NCI-H187 treated with DMSO at 0.1 percent for 48 hours (cell line): ENCODE measurements at places on chromosomes 4 and X.

- no peak for DNase-seq
These were observed 59.9 kb downstream of the CPZ start for GRCh38 chr4:8652181-8653078.

- DNase-seq, result no peak
These were observed 36.5 kb downstream of the SUPT20HL1 start for GRCh38 chrX:24396931-24397279.

- DNase-seq, result no peak
These were observed 307.2 kb downstream of the DACH2 start for GRCh38 chrX:86455495-86455894.

DNA sequence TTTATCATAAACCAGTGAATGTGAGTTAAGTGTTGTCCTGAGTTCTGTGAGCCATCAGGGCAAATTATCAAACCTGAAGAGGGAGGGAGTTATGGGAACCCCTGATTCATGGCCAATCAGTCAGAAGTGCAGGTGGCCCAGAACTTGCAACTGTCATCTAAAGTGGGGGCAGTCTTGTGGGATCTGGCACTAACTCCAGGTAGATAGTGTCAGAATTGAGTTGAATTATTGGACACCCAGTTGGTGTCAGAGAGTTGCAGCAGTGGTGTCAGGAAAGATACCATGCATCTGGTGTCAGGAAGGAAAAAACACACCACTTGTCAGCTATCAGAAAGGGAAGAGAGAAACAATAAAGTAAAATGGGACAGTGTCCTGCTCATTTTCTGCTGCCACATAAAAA lies 8.4 kb downstream of the CORIN start:
- no peak for DNase-seq

DNA sequence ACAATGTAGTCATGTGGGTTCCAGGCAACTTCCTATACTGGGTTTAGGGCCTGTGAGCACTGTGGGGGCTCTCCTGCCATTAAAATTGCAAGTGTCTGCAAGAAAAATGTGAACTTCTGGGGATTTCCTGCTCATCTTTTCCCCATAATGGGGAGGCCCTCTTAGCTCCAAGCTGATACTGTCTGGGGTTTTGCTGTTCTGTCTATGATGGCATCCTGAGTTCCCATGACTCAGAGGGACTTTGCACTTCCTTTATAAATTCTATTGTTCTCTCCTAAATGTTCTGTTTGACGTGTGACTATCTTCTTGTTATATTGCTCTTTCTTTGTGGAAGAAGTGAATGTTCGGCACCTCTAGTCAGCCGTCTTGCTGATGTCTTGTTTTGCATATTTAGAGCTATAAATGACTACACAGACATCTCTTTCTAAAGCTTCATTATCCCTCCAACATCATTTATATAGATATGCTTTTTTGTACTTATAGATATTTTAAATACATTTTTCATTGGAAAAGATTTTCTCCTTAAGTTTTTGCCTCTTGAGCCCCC lies 465.8 kb downstream of the NAF1 start:
- DNase-seq, result no peak

GRCh38 chr4:99144070-99144469 lies at the start of gene ADH4:
Gene ADH4, minus strand, starts transcription at chr4:99144297. Its CDS starts 75 bp downstream, at chr4:99144222.
- no peak for DNase-seq

DNA sequence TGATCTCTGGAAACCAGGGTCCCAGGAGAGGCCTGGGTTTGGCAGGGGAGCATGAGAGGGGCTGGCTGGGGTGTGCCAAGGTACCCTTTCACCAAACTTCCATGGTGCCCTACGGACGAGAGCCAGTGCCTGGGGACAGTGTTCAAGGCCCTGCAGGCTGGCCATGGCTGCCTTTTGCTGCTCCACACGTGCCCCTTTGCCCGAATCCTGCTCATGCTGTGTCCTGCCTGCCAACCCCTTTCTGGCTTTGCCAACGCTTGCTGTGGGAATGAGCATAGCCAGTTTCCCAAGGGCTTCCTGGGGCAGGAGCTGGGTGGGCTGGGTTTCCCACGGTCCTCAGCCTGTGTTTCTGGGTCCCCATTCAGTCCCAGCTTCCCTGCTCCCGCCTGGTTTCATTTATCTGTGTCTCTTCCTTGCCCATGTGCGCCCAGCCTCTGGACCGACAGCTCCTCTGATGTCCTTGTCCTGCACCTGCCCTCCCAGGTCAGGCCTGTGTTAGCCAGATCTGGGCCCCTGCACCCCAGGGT lies 17.3 kb downstream of the CPZ start:
- DNase-seq, result no peak
